NCI-H1436 (cell line): ENCODE measurements at places on chromosomes 7 and 10.
A peak's percentile ranks its signal among the peaks of the same experiment; 100 is the strongest.

GRCh38 chr10:125225051-125225450 lies 64.7 kb upstream of the CTBP2 start:
- DNase-seq: no peak

GRCh38 chr7:13028036-13028824 lies 340.8 kb downstream of the ARL4A start:
- no peak for DNase-seq

DNA sequence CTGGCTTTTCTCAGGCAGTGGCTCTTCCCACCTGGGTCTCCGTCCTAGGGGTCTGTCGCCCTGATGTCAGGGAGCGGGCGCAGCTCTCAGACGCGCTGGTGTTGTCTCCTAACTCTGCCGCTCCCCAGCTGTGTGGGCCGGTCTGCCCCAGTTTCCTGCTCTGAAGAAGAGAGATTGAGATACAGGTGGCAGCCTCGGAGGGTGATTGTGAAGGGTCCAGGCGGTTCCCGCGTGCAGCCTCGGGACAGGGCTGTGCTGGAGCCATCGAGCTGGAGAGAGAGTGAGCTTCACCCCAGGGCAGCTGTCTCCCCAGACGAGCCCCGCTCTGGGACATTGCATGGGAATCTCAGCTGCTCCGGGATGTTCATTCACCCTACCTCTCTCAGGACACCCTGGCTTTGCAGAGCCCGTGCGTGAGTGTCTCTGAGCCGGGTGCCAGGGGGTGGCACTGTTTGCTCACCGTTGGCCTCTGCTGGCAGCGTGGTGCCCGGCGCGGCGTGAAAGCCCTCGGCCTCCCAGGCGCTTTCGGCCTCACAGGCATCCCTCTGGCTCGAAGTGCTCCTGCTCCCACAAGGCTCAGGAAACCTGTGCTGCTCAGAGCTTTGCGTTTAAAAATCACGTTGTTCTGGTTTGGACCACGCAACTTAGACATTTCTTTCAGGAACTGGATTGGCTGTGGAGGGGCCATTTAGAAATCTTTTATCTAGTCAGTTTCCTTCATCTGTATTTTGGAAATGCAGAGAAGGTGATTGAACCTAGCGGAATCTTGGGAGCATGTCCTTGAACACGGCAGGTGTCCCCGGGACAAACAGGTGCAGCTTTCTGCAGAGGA lies 33.8 kb upstream of the ZFAND2A start:
- DNase-seq: peak; percentile 36

DNA sequence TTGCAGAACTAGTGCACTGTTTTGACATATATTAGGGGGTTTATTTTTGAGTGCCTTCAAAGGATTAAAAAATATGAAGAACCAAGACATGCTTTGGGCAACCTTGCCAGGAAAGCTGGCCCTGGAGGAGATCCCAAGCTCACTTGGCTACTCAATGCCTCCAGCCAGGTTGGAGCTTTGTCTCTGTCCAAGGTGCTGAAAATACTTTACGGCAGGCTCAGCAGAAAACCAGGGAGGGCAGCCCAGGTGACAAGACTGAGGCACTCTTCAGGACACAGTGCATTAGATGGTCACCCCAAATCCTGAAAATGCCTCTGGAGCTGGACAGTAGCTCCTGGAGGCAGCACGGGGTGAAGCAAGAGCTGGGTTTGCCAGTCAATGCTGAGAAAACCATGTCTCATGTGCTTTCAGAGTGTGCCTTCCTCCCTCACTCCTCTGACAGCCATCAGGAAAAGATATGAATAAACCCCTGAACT lies 5.8 kb upstream of the KCNH2 start:
- DNase-seq: no peak

DNA sequence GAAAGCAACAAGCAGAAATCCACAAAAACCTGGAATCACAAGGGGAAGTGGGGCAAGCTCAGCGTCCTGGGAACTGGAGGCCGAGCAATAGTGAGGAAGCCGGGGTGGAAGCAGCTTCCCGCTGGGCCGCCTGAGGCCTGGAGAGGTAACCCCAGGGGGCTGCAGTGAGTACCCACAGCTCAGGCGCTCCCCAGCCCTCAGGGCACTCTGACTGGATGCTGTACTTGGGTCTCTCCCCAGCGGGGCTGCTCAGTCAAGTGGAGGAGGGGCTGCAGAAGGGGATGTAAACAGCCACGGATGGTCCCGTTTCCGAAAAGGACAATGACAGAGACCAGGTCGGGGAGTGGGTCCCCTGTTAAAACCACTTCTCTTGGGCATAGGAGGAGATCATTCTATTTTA lies 50.3 kb downstream of the SLIT1 start:
- DNase-seq: no peak

DNA sequence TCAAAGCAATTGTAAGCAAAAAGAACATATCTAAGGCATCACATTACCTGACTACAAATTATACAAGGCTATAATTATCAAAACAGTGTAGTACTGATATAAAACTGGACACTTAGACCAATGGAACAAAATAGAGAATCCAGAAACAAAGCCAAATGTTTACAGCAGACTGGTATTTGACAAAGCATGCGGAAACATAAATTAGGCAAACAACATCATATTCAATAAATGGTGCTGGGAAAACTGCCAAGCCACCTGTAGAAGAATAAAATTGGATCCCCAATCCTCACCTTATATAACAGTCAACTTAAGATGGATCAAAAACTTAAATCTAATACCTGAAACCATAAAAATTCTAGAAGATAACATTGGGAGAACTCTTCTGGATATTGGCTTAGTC lies 240.8 kb upstream of the POM121L12 start:
- no peak for DNase-seq

DNA sequence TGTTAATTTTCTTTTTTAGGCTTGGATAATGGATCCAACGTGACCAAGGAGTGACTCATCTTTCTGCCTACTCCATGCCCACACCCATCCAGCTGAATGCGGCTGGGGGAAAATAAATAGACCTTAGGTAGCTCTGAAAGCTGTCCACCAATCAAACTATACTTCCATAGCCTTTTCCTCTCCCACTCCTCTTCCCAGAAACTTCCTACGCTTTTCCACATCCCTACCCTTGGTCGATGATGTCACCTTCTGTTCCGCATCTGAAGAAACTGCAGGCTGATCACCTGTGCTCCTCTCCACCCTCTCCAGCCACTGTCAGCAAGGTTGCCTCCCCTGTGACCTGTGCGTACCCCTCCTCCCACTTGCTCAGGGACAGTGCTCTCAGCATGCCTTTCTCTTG lies 359.8 kb upstream of the KLF6 start:
- no peak for DNase-seq

- DNase-seq: no peak
Observed at GRCh38 chr7:69882269-69882668, 284.0 kb downstream of the AUTS2 start.

DNA sequence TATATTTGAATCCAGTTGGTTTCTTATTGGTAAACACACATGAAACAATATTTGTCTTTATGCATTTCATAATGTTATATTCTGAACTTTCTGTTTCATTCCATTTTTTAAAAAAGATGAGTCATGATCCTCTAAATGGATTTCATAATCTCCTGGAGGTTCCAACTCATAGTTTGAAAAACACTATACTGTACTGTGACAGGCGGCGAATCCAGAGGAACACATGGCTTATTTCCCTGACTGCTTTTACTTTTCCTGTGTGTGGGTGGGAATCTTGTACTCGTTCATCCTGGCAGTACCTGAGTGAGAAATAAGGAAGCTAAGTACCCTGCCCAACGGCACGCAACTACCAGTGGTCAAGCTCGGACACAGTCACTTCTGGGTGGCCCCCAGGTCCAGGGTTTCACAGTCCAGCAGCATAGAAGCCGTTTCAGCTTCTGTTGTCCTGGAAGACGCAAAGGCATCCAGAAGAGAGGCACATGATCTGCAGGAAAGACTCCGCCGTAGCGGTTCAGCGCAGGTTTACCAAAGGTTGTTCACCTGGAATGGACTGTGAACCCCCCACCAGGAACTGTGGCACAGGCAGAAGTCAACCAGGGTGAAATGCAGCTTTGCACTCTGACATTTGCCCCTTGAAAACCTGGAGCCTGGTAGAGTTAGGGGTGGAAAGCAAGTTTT lies 117.7 kb downstream of the CCNY start:
- DNase-seq: no peak
